NCI-H2081 treated with DMSO at 0.1 percent for 48 hours (cell line): ENCODE measurements at places on chromosomes 7 and 10.

DNA sequence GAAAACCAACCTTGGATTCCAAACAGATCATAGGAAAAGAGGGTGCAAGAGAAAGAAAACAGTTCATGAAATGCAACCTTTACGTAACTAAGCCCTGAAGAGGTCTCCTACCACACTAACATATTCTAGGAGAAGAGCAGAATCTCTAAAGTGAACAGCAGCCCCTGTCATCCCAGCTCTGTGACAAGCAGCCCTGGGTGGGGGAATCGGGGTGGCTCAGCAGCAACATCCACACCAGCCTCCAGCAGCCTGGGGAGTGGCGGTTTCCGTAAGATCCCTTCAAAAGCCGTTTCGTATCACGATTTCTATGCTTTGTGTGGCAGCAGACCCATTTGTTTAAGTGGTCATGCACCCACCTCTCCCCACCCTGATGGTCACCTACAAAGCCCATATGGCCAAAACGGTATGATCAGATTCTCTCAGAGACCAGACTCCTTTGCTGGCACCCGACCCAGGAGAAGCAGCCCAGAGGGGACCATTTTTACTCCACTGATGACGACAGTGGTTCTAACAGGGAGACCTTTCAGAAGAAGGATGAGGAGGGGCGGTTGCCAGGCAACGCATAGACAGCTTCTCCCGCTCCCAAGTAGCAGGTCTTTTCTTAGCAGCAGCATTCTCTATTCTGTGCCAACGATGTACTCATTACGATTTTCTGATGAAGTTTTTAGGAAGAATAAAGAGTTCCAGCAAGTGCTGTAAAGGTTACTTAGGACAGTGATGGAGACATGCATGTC, 300.6 kb downstream of the DNAJB6 start:
- DNase-seq = no peak

DNA sequence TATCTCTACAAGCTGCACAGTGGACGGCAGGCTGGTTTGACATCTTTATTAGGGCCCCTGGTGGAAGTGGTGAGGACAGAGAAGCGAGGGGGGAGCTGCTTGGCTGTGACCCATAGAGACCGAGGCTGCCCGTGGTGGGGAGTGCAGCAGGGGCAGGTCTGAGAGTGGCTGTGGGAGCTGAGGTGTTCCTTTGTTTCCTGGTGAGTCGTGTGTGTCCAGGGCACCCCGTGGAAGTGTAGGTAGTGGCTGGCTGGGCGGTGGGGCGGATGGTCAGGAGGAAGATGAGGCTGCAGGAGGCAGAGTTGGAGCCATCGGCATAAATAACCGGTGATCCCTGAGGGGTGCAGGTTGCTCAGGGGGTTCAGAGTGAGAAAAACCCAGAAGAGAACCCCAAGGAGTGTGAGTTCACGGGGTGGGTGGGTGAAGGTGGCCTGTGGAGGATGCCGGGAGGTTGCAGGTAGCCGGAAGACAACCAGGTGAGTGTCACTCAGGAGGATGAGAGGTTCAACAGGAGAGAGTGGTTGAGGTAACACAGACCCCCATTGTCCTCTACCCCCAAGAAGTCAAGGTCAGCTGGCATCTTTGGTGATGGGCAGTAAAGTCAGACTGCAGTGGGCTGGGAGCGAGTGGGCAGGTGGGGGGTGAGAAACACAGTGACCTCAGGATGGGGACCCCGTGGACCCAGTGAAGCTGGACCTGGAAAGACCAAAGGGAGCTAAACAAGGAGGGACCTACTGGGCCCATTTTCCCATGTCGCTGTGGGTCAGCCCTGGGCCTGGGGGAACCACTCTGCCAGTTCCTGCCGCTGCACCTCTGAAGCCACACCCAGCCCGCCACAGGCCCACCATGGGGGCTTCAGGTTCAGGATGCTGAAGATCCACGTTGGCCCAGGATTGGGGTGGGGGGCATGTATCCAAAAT, 7.8 kb downstream of the ATP6V0E2 start:
- no peak for DNase-seq

- no peak for DNase-seq
Measured at GRCh38 chr7:132108563-132108962, 467.7 kb downstream of the PLXNA4 start.

DNA sequence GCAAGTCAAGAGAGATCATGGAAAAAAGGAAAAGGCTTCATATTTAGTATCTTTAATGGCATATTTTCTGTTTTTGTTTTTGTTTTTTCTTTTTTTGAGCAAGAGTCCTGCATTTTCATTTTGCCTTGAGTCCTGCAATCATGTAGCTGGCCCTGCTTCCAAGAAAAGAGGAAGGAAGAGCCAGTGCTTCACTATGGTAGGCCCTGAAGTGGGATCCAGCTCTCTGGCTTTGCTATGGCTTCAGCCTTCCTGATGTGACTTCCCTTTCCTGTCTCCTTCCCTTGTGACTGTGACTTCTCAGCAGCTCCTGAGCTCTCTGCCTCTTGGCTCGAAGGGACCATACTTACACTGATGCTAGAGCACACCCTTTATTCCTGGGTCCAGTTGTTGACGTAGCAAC, 512.3 kb downstream of the INHBA start:
- no peak for DNase-seq

DNA sequence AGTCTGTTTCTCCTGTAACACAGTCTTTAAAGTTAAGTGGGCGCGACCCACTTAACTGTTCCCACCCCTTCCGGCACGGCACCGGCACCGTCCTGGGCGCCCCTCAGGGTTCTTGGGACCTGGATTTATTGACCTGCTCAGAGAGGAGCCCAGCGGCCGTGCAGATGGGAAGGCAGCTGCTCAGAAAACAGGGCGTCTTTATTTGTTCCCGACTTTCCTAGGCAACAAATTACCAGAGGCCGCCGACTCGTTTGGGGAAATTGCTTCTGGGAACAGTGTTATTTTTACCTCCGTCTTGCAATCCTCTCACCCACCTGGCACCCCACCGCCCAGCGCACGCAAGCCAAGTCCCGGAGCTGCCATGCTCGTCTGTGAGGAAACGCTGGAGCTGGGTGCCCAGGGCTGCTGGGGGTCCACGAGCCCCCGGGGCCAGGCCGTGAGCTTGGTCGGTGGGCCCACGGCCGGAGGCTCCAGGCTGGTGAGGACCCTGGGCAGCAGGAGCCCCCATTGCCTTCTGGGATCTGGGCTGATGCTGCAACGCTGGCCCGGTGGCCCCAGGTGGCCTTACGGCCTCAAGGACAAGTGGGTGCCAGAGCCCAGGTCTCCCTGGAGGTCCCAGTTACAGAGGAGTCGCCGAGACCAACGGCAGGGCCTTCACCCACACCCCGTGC, 14.9 kb upstream of the ADGRA1 start:
- DNase-seq = no peak

- DNase-seq = no peak
Measured at GRCh38 chr7:20602306-20602705, 13.2 kb upstream of the ABCB5 start.
